ENCODE measurements at places on chromosomes 12 and 14.

- DNase-seq: no peak
Observed at GRCh38 chr12:57092529-57092862, 3.6 kb downstream of the NAB2 start.

DNA sequence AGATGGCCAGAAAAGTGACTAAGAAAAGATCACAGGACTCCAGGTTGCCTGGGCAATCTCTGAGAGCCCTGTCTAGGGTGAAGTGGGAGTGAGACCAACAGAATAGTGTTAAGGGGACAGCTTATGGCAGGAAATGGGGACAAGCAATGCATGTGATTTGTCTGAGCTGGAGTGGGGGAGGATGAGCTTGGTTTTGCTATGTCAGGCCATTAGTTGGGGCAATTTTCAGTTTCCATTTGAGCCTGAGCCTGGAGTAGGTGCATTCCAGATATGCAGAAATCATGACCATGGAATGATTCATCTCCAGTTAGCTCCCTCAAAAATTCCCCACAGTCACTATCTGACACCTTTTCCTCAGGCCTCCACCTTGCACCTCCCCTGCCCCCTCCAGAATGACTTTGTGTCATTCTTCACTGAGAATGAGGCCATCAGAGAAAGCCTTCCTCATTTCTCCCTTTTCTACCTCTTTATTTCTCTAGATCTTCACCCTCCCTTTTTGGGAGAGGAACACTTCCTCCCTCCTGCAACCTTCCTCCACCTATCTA is 150.9 kb upstream of the PLEKHG7 start:
- DNase-seq: no peak

- no peak for DNase-seq
Observed at GRCh38 chr14:52020866-52021717, 31.7 kb downstream of the RTRAF start.

GRCh38 chr14:44180975-44181374 is 326.1 kb downstream of the FSCB start:
- no peak for DNase-seq

DNA sequence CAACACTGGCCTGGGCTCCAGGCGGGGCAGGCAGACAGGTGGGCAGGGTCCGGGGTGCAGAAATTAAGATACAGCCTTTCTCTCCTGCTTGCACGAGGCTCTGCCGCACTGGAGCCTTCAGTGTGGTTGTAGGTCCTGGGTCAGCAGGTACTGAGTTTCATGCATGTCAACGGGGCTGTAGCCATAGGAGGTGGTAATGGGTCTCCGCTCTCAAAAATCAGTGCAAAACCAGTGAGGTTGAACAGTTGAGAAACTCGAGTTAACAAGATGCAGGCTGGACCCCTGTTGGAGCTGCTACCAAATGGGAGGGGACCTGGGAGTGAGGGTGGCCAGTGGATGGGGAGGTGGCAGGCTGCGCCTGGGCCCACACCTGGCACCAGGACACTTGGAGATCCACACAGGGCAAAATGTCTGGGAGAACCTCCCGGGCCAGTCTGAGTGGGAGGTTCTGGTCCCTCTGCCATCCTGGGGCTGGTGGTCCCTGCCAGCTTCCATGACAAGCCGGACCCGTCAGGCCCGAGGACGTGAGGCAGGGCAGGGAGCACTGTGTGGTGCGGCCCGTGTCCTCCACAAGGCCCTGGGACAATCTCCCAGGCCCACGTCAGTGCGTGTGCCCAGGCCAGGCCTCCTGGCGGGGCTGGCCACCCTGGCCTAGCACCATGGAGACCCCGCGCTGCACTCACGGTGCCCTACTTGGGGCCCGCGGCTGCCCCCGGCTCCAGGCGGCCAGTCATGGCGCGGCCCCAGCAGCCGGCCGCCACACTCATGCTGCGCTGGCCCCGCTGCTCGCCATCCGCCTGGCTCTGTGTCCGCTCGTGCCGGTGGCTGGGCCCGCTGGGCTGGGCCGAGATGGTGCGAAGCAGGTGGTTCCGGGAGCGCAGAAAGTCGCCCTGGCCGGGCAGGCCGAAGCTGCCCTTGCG is 5.1 kb downstream of the ARL6IP4 start:
- DNase-seq: no peak

DNA sequence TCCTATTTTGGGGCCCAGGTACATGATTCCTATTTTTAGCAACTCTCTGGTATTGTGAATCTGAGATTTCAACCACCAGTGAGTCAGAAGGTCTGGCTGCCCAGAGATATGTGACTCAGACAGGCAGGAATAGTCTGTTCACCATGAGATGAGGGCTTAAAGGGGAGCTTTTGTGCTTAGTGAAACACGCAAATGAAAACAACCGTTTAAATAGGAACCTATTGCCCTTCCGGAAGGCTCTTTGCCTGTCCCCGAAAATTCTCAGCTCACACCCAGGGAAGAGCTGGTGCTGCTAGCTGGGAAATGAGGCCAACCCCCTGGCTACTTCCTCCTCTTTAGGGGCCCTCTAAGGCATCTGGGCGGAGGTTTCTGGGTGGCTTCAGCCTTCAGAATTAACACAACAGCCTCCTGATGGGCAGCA is 283.6 kb downstream of the CACNA1C start:
- no peak for DNase-seq

DNA sequence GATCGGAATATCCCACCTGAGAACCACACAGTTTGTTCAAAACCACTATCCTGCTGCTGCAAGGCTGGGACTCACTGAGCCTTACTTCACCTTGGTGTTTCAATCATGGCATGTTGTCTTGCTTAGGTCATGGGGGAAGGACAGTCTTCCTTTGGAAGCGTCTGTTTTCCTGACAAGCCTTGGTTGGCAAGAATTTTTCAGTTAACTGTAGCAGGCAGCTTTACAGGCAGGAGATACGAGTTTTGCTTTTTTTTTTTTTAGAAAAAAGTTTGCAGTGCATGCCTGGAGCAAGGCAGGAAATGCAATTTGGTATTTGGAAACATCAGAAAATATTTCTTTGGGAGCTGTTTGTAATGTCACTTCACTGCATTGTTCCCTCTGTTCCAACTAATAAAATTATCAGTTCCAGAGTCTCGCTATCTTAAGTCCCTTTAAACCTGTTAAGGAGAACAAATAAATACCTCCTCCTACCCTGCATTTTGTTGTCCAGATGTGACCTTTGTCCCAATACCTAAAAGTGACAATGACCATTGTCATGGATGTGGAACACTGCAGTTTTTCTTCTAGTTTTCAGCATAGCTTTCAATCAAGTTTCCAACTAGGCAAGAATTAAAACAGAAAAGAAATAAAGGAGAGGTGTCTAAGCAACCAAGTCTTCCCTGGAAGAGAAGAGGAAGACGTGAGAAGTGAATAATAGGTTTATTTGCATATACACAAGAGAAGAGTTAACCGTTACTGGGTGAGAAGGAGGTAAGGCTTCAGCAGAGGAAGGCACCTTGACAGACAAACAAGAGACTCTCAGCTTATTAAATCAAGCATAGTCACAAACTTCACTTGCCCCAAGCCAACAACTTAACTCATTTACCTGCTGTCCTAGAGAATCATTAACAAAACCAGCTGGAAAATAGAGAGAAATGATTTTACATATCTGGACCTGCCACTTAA is 71.4 kb upstream of the ACTN1 start:
- DNase-seq: no peak

DNA sequence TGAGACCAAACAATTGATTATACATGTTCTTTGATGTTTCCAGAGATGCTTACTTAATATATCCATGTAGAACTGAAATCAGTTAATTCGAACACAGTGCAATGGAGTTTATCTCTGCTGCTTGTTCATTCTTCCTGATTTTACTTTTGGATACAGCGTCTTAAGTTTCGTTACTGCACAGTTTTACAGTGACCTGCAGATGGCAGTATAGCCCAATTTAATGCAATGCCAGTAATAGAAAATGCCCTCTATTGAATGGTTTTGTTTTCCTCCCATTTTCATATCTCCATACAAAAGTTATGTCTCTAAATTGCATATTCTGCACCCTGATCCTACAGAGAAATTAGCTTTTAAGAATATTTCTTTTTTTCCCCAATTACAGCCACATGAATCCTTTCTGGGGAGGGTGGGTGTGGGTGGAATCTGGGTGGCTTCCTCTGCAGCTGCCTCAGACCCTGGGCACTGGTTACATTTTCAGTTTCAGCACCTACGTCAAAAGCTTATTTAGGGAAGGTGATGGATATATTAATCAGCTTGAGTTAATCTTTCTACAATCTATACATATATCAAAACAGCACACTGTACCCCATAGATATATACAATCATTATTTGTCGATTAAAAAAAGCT is 101.1 kb upstream of the DCD start:
- no peak for DNase-seq

GRCh38 chr12:94500831-94501567 is 41.3 kb upstream of the CEP83 start:
- DNase-seq: no peak

DNA sequence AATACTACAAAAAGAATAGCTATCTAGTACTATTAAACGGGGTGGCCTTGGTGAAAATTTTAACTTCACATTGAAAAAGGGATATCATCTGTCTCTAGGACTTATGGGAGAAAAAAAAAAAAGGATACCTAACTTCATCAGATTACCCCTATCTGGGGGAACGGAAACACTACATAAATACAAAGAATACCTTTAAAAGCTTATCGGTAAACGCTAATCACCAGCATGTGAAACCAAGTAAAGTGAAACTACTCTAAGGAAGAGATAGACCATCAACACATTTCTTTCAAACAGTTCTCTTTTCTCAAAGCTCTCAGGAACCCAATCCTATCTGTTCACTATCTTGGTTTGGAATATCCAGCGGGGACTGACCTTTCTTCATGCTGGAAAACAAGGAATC is 3.5 kb downstream of the KICS2 start:
- no peak for DNase-seq

- no peak for DNase-seq
Observed at GRCh38 chr14:28678887-28679286, 87.7 kb upstream of the FOXG1 start.

DNA sequence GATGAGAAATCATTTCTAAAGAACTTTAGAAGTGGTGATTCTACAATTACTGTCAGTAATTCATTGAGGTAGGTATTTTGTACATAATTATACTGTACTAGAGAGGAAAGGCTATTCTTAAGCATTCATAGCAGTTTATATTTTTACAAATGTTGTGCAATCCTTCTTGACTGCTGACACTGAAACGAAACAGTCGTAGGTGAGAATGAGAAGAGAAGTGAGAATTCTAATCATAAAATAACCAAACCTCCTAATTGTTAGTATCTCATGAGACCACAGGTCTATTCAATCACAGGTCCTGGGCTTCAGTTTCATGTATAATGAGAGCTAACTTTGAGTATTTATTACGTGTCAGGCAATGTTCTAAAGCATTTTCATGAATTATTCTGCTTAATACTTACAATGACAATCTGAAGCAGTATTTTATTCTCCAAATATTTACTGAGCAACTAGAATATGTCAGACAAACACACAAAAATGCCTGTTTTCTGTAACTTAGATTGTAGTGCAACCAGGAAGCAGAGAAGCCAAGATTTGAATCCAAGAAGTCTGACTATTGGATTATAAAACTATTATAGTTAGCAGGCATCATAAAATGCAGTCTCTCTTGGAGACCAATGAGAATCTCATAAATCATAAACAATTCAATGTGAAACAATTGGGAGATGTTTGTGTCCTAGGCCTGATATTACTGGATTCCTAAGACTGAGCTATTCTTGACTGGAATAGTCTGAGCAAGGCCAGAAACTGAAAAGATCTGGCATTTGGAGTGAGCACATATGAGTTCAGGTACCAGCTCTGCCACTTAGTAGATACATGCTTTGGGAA is 24.3 kb downstream of the RERG start:
- DNase-seq: no peak

DNA sequence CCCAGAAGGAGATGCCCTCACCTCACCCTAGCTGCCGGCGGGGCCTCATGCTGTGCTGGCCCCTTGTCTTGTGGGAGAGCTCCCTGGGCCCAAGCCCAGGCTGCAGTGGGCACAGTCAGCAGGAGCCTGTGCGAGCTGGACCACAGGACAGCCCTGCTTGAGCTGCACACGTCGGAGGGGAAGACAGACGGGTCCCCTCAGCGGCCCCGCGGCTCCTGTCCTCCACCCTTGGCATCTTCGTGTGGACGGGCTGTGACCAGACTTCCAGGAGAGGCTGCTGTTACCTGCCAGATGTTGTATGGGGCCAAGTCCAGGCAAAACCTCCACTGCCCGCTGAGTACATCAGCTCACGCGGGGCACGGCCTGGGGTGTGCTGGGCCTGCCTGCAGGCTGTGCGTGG is 9.4 kb upstream of the TEX22 start:
- no peak for DNase-seq

- no peak for DNase-seq
Observed at GRCh38 chr12:114665411-114666260, 18.3 kb downstream of the TBX3 start.

DNA sequence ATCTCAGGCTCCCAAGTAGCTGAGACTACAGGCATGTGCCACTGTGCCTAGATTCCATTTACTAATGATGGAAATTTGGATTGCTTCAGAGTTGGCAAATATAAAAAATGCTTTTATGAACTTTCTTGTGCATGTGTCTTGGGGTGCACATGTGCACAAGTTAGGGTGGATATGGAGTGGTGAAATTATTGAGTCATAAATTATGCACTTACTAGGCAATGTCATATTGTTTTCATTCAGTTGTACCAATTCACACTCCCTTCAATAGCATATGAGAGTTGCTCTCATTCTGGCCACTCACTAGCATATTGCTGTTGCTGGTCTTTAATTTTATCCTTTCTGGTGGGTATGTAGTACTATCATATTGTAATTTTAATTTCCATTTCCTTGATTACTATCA is 45.7 kb upstream of the KRAS start:
- no peak for DNase-seq

GRCh38 chr12:111034083-111034885 is 113.9 kb upstream of the MYL2 start:
- DNase-seq: no peak

DNA sequence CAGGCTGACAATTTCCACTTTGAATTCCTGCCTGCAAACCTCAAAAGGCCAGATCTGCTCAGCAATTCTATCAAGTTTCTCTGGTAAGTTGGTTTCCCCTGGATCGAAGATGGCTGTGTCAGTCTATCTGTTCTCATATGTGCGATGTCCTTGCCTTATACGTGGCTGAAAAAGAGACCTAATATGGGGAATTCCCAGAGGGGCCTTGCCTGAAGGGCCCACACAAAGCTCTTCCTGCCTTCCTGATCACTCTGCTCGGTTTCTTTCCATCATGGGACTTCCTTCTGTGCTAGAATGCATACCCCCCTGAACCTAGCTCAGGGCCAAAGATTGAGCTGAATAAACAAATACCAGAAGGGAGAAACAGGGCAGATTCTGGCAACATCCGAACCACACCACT is 13.2 kb downstream of the TCL1B start:
- DNase-seq: no peak

- DNase-seq: no peak
Observed at GRCh38 chr12:93896427-93896826, 219.3 kb downstream of the CRADD start.

DNA sequence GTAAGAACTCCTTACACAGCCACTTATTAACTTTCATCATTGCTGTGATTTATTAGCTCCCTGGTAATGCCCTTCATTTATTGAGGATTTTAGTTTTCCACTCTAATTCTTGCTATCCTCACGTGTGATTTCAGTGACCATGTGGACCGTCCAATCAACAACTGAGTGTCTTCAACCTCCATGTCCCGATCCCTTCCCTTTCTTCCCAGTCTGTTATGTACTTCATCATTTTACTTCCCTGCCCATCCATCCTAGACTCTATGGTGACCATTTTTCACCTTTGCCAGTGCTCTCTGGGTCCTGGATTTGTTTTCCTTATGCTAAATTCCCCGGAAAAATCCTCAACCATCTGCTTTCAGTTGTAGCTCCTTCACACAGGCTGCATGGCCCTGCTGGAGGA is 111.0 kb downstream of the MSRB3 start:
- DNase-seq: no peak

Measured in left cardiac atrium (tissue), 4 donors.